ENCODE measurements at places on chromosomes 13 and 19.

DNA sequence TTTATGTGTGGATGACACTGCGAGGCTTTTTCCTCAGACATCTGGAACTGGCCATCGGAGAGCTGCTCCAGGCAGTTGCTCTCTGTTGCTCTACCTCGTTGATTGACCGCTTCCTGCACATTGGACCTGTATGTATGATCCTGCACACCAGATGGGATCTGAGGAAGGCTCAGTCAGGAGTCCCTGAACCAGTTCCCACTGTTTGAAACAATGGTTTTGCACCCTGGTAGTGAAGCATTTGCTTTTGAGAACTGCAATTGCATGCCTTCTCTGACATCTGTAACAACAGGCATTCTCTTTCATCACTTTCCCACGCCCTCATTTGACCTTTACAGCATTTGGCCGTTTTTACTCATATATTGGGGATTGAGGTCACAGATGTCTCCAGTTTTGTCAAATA lies 61.1 kb upstream of the NPAS1 start:
- DNase-seq: no peak

- no peak for DNase-seq
Observed at GRCh38 chr13:71754407-71754974, 112.5 kb downstream of the DACH1 start.

- DNase-seq: no peak
Observed at GRCh38 chr13:44969551-44970484, 19.5 kb downstream of the NUFIP1 start.

DNA sequence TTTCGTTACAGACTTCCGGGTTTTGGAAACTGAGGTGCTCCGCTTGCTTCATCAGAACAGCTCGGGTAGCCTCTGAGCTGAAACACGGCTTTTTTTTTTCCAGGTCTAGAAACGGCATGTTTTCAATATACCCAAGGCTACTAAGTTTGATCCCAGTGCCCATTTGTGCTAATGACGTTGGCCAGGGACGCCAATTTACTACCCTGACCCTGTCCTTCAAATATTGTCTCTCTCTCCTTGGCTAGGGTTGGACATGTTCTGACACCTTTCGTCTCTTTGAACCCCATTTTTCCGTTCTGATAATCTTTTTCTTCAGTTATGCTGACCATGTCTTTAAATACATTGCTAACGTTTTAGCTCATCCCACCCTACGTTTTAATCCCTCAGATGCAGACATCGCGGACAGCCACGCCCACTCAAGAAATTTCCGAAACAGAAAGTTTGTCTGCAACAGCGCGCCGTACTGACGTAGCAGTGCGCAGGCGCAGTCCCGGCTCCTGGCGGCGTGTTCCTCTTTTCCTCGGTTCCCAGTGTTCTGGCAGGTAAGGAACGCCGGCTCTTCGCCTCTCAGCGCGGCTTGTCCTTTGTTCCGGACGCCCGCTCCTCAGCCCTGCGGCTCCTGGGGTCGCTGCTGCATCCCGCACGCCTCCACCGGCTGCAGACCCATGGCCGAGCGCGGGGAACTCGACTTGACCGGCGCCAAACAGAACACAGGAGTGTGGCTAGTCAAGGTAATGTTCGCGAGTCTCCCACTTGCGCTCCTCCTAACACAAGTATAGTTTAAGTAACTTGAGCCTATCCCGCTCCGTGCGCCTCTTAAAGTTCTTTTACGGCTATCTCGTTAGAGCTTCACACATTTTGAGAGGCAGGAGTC lies at the start of gene GTF2F2:
GTF2F2 (plus strand) TSS at position 520 of the 874 bp plus-strand sequence; CDS start at position 666, 146 bp downstream.
- peak; percentile 65 for DNase-seq

- no peak for DNase-seq
Observed at GRCh38 chr13:31043957-31044356, 111.5 kb downstream of the TEX26 start.

Data from NCI-H2171 (cell line).